Diencephalon (tissue), 1 donor: ENCODE measurements at places on chromosomes 5 and 9. TPM values are rescaled to one million over a fixed set of nuclear protein-coding genes. Genes with fewer than 3 reads are reported as not detected.

The CTXN3 gene
- total RNA-seq: 8.5 TPM

The ERP44 gene
- total RNA-seq: 29.3 TPM

The SUSD1 gene
- 60.9 TPM for total RNA-seq

The NAIF1 gene
- 7.4 TPM for total RNA-seq

The LCN9 gene
- not detected for total RNA-seq

The PCDHA9 gene
- total RNA-seq: 11.3 TPM

The PCDHGA3 gene
- 7.2 TPM for total RNA-seq

The RUSC2 gene
- total RNA-seq: 56.3 TPM

The EFNA5 gene
- 22.6 TPM for total RNA-seq

The FCN2 gene
- not detected for total RNA-seq

The FBXO38 gene
- total RNA-seq: 68.3 TPM

The NR6A1 gene
- 2.5 TPM for total RNA-seq

The TLR4 gene
- 10.6 TPM for total RNA-seq

The CCNO gene
- 0.69 TPM for total RNA-seq

The CDH6 gene
- total RNA-seq: 43.4 TPM

The RASGRF2 gene
- 13.4 TPM for total RNA-seq

The SPATA31D3 gene
- total RNA-seq: not detected

The ADAMTSL1 gene
- total RNA-seq: 27.2 TPM

The EMB gene
- total RNA-seq: 31.1 TPM

The DAB2IP gene
- total RNA-seq: 22.6 TPM

The ROR2 gene
- 2.3 TPM for total RNA-seq

The IL33 gene
- 17.5 TPM for total RNA-seq

The GAS1 gene
- 9.9 TPM for total RNA-seq

The NTNG2 gene
- total RNA-seq: 15.5 TPM
